ENCODE measurements at places on chromosomes 7 and 10.

- no peak for DNase-seq
These were observed 84.0 kb upstream of the SMNDC1 start for GRCh38 chr10:110388687-110389052.

- no peak for DNase-seq
These were observed 38.2 kb upstream of the BET1 start for GRCh38 chr7:94042381-94042780.

- no peak for DNase-seq
These were observed 63.2 kb upstream of the AGR3 start for GRCh38 chr7:16944936-16945335.

- no peak for DNase-seq
These were observed 133.6 kb downstream of the ATXN7L1 start for GRCh38 chr7:105742787-105743186.

GRCh38 chr7:23254051-23254681, 7.6 kb downstream of the GPNMB start:
- DNase-seq, result no peak

DNA sequence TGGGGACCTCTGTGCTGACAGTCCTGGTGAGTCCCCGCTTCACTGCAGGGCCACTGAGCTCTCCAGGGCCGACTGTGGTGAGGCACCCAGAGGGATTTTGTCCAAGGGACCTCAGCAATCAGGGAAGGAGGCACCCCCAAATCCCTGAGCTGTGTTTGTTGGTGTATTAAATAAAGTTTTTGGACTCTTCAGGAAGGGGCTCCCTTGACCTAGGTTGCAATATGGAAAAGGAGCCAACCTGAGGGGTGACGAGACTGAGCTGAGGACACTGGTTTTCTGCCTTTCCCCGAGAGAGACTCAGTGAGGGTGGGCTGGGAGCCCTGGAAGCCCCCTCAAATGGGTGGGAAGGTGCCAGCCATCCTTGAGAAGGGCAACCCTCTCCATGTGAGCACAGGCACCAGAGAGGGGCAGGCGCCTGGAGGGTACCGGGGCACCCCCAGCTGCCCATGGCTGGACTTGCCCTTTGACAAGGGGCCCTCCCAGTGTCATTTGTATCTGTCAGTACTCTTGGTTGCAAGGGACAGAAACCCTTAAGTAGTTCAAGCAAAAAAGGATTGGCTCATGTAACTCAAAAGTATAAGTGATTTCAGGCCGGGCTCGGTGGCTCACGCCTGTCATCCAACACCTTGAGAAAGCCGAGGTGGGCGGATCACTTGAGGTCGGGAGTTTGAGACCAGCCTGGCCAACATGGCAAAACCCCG, 72.8 kb downstream of the C10orf105 start:
- DNase-seq, result no peak

DNA sequence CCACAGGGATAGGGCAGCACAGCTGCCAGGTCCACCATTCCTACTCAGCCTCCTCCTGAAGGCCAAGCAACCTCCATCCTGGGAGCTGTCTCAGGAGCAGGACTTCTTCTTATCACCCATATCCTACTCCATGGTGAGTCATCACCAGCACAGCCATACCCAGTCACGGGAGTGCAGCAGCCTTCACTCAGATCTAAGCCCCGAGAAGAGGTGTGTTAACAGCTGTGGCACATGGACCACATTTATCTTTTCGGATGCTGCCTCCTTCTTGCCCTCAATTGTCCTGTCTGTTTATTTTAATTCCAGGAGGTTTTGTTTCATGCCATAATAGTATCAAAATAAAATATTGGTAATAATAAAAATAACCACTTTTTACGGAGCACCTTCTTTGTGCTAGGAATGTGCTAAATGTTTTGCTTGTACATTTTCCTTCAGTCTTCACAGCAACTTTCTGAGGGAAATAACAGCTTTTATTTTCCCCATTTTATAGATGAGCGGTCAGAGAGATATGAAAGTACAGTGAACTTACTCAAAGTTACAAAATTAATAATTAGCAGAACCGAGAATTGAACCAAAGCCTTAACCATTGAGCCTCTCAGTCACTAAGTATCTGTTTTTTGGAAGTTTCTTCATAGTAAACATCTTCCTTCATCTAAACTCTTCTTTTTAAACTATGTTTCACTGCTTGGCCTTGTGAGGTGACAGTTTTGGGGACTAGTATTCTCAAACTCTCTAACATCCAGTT, 2.5 kb upstream of the KEL start:
- no peak for DNase-seq

DNA sequence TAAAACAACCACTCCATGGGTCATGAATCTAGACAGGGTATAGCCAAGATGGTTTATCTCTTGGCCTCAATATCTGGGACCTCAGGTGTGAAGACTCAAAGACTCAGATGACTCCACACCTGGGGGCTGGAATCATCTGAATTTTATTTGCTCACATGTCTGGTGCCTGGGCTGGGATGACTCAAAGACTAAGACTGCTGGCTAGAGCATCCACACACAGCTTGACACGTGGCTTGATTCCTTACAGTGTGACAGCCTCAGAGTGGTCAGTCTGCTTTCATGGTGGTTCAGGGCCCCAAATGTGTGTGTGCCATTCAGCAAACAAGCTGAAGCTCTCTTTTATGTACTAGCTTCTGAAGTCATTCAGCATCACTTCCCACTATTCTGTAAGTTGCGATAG, 333.7 kb downstream of the RNLS start:
- DNase-seq, result no peak

- DNase-seq, result no peak
These were observed 39.6 kb upstream of the ATP6V0A4 start for GRCh38 chr7:138837627-138838026.

GRCh38 chr10:17022896-17023295, 106.7 kb downstream of the CUBN start:
- DNase-seq, result no peak

DNA sequence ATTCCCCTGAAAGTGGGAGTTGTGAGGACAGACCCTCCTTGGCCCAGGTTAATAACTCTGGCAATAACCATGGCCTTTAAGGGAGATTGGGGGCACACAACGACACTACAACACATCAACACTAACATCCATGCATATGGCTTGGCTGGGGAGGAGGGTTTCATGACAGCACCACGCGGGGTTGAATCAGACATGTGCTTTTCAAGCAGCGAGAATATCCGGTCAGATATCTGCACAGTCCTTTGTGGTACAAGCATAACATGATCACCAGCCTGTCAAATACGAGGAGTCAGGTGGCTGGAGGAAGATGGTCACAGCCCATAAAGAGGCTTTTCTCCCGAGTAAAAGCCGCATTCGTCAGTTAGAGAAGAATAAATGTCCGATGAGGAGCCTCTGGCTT, 13.1 kb upstream of the KLRG2 start:
- no peak for DNase-seq

DNA sequence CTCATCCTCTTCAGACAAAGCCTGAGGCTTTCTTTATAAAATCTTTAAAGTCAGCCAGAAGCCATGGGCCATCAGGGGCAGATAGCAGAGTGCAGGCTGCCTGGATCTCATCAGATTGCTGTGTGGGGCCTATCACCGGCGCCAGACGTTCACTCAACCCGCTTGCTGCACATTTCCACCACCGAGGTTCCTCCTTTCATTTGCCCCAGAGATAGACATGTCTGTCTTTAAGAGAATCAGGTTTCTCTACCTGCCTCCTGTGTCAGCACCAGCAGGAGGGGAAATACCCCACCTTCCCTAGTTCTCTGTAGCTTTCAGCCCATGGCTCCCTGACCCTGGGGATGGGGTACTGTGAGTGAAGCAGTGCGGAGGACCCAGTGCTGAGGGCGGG, 22.0 kb downstream of the SLC18A2 start:
- no peak for DNase-seq

- DNase-seq, result no peak
These were observed 556.5 kb upstream of the LRRN3 start for GRCh38 chr7:110534241-110534931.

- DNase-seq, result no peak
These were observed 48.2 kb downstream of the SMURF1 start for GRCh38 chr7:99095698-99096097.

GRCh38 chr7:151012031-151012692, 12.1 kb downstream of the ATG9B start:
- DNase-seq, result no peak

GRCh38 chr10:17479015-17479615, 24.7 kb upstream of the ST8SIA6 start:
- DNase-seq, result no peak

GRCh38 chr10:3960496-3960895, 175.5 kb upstream of the KLF6 start:
- DNase-seq, result no peak

- no peak for DNase-seq
These were observed 20.8 kb upstream of the RAB18 start for GRCh38 chr10:27482984-27483956.

GRCh38 chr7:91127959-91128358, 136.3 kb upstream of the FZD1 start:
- no peak for DNase-seq

DNA sequence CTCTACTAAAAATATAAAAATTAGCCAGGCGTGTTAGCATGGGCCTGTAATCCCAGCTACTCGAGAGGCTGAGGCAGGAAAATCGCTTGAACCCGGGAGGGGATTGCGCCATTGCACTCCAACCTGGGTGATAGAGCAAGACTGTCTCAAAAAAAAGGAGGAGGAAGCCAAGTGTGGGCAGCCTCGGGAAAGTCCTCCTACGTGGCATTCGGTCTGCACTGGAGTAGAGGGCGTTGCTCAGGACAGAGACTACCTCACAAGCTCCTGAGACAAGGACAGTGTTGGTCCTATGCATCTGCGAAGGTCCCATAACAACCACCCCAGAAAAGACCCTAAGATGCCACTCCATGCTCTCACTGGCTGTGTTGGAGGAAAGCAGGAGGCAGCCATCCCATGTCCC, 10.0 kb upstream of the SERPINE1 start:
- DNase-seq, result no peak

GRCh38 chr10:49598986-49599385, 11.1 kb upstream of the SLC18A3 start:
- DNase-seq, result no peak

GRCh38 chr7:109735881-109736280, 1166.2 kb downstream of the DNAJB9 start:
- DNase-seq, result no peak

GRCh38 chr7:24880886-24881285, 99.1 kb downstream of the OSBPL3 start:
- no peak for DNase-seq

DNA sequence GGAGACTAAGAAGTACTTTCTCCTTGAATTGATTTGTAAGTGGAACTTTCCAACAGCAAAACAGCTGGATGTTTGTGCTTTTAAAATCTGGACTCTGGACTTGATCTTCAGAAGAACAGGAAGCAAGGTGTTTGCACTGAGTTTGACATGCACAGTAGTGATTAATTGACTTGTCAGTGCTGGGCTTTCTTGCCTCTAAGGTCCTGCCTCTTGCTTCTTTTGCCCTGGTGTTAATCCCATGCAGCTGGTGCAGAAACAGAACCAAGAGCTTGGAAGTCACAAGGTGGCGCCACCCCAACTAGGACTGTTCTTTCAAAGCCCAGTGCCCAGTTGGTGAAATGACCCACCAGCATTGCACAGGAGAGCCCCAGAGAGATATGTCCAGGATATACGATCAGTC, 66.8 kb upstream of the SEPHS1 start:
- DNase-seq, result no peak

DNA sequence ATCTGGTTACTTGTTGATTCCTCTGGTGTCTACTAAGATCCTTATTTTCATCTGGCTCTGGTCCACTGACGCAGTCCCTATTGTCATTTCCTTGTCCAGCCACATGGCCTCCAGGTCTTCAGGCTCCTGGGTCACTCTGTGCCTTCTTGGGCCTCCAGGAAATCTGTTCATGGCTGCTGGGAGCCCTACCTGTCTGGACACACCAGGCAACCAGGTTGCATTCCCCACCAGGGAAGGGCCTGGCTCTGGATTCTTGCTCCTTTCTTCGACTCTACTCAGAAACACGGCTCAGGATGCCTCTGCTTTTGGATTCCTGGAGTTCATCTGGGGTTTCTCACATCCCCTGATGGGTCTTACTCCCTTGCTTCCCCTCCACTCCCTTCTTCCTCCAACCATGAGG, 8.0 kb upstream of the PPIF start:
- DNase-seq, result no peak

DNA sequence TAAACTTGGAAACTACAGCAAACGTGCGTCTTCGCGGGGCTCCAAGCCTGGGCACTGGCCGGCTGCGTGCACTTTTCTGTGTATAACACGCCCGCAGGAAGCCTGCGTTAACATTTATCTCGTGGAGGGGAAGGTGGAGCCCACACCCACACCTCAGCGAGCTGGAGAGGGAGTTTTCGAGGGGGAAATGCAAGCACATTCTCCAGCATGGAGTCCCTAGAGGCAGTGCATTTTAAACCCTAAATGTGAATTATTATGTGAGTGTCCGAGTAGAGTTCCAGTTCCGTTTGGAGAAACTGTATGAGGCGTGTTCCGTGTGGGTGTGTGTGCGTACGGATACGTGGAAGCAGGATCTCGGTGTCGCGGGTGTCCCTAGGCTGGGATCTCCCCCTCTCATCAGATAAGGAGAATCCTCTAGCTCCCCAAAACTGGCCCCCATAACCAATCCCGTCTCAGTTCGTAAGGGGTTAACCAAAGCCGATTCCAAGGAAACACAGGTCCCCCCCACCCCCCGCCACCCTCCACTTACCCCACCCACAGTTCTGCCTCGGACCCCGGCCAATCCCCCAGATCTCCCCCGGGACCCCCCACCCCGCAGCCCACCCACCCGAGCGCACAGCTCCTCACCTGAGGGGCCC, 403 bp downstream of the CDK6 start:
- DNase-seq, result no peak

GRCh38 chr7:68964060-68964459, 634.2 kb upstream of the AUTS2 start:
- no peak for DNase-seq

DNA sequence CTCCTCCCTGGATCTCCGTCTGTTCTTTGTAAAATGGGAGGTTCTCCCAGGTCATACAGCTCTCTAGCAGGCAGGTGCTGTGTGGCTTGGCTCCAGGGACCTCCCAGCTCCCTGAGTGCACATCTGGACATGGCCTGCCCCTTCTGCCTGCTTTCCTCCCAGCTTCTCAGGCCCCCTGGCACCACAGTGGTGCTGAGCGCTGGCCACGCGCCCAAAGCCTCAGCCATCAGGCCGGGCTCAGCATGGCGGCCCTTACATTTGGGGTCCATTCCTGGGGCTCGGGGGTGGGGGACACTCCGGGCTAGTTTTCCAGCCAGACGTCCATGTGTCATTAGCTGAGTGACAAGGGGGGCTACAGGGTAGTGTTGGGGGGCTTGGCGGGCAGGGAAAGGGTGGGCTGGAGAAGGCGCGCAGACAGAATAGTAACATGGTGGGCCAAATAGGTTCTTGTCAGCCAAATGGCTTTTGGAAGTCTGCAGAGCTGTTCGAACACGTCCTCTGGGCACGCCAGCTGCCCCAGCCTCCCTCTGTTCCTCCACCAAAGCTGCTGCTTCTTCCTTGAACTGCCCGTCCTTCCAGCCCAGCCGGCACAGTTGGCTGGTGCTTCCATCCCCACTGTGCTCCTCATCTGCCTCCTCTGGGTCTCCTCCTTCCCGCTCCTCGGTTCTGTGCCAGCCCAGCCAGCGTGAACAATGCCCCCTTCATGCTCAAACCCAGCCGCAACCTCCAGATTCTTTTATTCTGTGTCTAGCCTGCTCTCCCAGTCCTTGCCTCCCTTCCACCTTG, 65.9 kb downstream of the GOLGA7B start:
- DNase-seq, result no peak

GRCh38 chr7:14666304-14666703, 236.2 kb downstream of the DGKB start:
- DNase-seq, result no peak
